Left ventricle myocardium inferior (tissue), 1 donor: ENCODE measurements at places on chromosomes 2 and 18. TPM values are rescaled to one million over a fixed set of nuclear protein-coding genes. Genes with fewer than 3 reads are reported as not detected.

GRCh38 chr2:81767187-81767912, 1462.8 kb upstream of the LRRTM1 start:
- H3K4me3 ChIP-seq, result no peak overlapping the region
- H3K4me1 ChIP-seq, result no peaks in the 10 kb centered on the region
- DNase-seq, result no peak
- H3K27ac ChIP-seq, result no peak overlapping the region
- no peaks in the 10 kb centered on the region for H3K27me3 ChIP-seq

DNA sequence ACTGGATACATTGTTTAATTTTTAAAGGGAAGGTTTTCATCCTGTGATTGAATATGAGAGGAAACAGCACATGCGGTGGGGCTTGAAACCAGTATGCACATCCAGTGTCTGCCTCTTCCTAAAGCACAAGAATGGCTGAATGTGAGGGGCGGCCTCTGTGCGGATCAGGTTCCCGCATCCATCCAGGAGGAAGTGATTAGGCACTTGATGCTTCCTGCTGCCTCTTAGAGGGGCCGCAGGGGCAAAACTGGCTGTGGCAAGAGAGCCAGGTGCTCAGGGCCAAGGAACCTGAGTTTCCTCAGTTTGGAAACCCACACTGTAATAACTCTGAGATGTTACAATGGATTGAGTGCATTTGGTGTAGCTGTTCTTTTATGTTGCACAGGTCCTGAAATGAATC, 48.8 kb downstream of the THNSL2 start:
- H3K4me3 ChIP-seq, result no peak overlapping the region
- peaks cover 41% of the 10 kb centered on the region for H3K27me3 ChIP-seq
- H3K27ac ChIP-seq, result no peak overlapping the region

GRCh38 chr2:176035013-176035691, 33.1 kb upstream of the LNPK start:
- H3K36me3 ChIP-seq, result no peaks in the 10 kb centered on the region
- peak overlapping the region; percentile 55 for H3K27ac ChIP-seq
- peaks cover 11% of the 10 kb centered on the region for H3K27me3 ChIP-seq
- H3K4me3 ChIP-seq, result no peak overlapping the region
- DNase-seq, result no peak

GRCh38 chr18:10732990-10733389, 207.2 kb downstream of the NAPG start:
- H3K27ac ChIP-seq, result no peak overlapping the region
- H3K4me3 ChIP-seq, result no peak overlapping the region
- H3K27me3 ChIP-seq, result peaks cover 11% of the 10 kb centered on the region
- H3K4me1 ChIP-seq, result no peaks in the 10 kb centered on the region
- DNase-seq, result no peak

DNA sequence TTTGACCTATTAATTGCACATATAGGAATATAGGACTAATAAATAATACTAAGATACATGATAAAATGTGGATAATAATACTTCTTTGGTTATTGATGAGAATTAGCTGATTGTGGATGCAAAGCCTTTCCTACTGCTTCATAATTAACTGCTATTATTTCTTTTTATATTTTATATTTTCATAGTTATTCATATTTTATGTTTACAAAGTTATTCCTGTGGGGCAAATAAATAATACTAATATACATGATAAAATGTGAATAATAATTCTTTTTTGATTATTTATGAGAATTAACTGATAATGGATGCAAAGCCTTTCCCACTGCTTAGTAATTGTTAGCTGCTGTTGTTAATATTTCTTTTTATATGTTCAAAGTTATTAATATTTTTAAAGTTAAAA, 146.7 kb downstream of the EHBP1 start:
- no peak overlapping the region for H3K27ac ChIP-seq
- H3K27me3 ChIP-seq, result no peaks in the 10 kb centered on the region
- H3K4me1 ChIP-seq, result no peaks in the 10 kb centered on the region

GRCh38 chr18:75010278-75010677, 198.7 kb downstream of the PTGR3 start:
- no peak for DNase-seq
- H3K27me3 ChIP-seq, result no peaks in the 10 kb centered on the region
- peak overlapping the region; percentile 48 for H3K27ac ChIP-seq
- no peaks in the 10 kb centered on the region for H3K36me3 ChIP-seq
- H3K4me1 ChIP-seq, result peaks cover 15% of the 10 kb centered on the region

- H3K4me3 ChIP-seq, result no peak overlapping the region
- H3K36me3 ChIP-seq, result no peaks in the 10 kb centered on the region
- H3K27me3 ChIP-seq, result no peaks in the 10 kb centered on the region
- H3K4me1 ChIP-seq, result peaks cover 53% of the 10 kb centered on the region
Measured at GRCh38 chr2:200350850-200351285, 44.4 kb downstream of the SPATS2L start.

- no peaks in the 10 kb centered on the region for H3K4me1 ChIP-seq
- no peak for DNase-seq
- no peaks in the 10 kb centered on the region for H3K36me3 ChIP-seq
- H3K4me3 ChIP-seq, result no peak overlapping the region
- peaks cover 5% of the 10 kb centered on the region for H3K27me3 ChIP-seq
Measured at GRCh38 chr18:63890950-63891304, 3.4 kb downstream of the SERPINB2 start.

DNA sequence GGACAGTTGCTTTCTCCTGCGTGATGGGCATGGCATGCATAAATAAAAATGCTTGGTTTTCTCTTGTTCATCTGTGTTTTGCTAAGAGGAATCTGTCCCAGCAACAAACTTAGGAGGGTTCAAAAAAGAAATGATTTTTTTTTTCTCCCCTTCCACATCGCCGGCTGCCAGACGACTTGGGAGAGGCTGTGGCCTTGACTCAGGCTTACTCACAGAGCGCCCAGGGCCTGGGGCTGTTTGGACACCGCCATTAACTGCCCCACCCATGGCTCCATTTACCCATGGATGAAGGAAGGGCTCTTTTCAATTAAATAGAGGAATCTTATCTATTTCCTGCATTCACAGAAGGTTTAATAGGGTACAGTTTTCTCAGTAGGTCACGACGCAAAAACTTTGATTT, 22.3 kb upstream of the SERPINB5 start:
- DNase-seq, result no peak
- H3K27ac ChIP-seq, result no peak overlapping the region
- no peak overlapping the region for H3K4me3 ChIP-seq
- no peaks in the 10 kb centered on the region for H3K27me3 ChIP-seq

DUSP19 gene
- total RNA-seq, result 11.4 TPM

TCF7L1 gene
- total RNA-seq, result 7.0 TPM

CTNNA2 gene
- total RNA-seq, result not detected

ACTG2 gene
- total RNA-seq, result 1.6 TPM

CELF4 gene
- total RNA-seq, result 0.60 TPM
